GOT3 (cell line): ENCODE measurements at places on chromosomes 4 and X.

- no peak for DNase-seq
Measured at GRCh38 chrX:31200430-31200829, 128.6 kb upstream of the FTHL17 start.

DNA sequence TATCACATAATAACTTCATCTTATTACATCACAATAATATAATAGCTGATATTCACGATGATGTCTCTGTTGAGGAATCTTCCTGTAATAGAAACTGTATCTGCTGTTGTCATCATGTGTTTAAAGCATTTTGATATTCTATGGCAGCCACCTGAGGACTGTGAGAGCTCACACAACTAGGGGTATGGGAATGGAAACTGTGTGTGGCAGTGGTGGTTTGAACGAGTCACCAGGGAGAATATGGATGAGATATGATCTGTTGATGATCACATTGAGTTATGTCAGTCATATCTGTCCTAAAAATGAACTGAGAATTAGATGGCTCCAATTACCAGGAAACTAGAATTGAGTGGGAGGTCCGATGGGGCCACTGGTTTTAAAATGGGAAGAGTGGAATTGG is 169.6 kb downstream of the MID1IP1 start:
- DNase-seq, result no peak

DNA sequence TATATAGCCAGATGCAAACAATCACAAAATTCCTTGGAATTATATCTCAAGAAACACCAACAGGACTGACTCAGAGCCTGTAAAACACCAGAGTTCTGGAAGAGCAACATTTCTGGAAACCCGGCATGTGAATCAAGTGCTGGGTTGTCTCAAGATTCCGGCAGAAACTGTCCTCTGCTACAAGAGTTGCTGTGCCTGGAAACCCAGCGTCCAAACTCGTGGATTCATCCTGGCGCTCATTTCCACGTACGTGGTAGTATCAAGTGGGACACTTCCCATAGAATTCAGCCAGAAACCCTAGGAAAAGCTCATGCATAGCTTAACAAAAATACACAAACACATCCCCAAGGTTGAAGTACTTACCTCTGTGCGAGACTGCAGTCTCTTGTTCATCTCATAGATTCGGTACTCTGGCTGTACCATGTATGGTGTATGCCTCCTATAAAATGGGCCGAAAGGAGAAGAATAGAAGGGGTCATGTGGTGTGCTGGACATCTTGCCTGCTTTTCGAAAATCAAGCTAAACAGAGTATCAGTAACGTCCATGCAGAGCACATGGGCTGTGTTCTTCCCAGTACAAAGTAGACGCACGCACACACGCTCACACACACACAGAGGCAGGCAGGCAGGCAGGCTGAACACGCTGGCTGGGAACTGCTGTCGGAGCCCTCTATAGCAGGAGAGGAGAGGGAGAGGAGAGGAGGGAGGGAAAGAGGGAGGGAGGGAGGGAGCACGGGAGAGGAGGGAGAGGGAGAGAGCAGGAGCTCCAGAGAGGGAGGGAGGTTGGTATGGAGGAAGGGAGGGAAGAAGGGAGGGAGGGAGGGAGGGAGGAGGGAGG is at the start of gene LDB2:
TSS of gene LDB2 (minus strand) at position 655 of the 837 bp plus-strand sequence.
- no peak for DNase-seq

DNA sequence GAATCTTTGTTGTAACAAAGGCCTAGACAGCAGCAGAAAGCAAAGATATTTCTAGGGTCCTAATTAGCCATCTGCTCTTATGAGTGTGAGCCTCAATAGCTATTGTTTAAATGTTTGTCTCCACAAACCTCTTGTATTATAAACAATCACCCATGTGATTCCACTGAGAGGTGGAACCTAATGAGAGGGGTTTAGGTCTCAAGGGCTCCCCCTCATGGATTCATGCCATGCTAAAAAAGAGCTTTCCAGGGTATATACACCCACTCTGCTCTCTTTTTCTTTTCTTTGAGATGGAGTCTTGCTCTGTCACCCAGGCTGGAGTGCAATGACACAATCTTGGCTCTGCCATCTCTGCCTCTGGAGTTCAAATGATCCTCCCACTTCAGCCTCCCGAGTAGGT is 42.1 kb downstream of the TRIM61 start:
- no peak for DNase-seq

GRCh38 chr4:13378973-13379759 is 105.0 kb downstream of the RAB28 start:
- no peak for DNase-seq

GRCh38 chrX:12467321-12467720 is 323.9 kb upstream of the PRPS2 start:
- no peak for DNase-seq

DNA sequence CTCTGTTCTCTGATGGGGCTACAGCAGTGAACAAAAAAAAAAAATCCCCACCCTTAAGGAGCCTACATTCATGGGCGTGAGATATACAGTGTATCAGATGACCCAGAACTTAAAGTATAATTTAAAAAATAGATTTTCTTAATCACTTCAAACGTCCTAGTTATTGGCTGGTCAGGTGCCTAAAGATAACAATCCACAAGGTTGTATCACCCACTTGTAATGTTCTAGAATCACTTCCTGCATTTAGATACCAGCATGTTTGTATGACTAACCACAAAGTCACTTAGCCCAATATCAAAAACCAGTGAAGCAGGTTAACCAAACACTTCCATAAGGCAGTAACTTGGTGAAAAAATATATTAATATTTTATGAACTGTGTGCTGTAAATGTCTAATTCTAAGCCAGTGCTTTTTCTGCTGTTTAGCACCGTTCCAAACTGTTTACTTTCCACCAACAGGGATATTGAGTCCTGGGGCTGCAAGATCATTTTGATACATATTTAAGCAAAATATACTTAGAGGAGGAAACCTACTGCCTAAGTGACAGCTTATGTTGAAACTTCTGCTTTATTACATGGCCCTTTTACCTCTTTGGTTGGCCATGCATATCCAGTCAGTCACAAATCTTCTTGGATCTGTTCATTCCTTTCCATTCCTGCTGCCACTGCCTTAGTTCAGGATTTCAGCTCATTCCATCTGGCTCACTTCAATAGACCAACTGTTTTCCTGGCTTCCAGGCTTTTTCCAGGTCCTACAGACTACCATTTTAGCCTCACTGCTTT is 43.3 kb downstream of the CD40LG start:
- no peak for DNase-seq

DNA sequence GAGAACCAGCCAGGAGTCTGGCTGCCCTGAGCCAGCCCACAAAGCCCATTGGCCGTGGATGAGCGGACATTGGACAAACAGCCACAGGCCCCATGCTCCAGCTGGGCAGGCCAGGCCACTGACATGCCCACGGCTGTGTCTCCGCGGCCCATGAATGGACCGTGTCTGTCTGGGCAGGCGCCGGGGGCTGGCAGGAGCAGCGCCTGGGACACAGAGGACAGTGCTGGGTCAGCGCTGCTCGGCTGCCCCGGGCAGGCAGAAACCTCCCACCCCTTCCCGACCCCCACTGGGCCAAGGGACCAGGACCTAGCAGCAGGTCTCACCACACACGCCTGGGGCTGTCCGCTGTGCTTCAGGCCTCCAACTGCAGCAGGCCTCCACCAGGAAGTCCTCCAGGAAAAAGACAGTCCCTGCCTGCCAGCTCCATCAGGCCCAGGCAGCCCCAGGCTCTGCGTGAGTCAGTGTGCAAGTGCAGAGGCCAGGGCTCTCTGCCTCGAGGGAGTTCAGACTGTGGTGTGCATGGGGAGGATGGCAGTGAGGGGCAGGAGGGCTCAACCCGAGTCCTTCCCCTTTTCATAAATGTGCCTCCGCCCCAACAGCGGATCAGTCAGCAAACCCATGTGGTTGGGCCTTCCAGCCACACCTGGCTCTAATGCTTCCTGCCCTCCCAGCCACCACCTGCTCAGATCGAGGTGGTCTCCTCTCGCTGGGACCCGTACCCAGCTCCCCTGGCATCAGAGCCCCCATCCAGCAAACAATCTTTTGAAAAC is 17.2 kb upstream of the FGFR3 start:
- no peak for DNase-seq

DNA sequence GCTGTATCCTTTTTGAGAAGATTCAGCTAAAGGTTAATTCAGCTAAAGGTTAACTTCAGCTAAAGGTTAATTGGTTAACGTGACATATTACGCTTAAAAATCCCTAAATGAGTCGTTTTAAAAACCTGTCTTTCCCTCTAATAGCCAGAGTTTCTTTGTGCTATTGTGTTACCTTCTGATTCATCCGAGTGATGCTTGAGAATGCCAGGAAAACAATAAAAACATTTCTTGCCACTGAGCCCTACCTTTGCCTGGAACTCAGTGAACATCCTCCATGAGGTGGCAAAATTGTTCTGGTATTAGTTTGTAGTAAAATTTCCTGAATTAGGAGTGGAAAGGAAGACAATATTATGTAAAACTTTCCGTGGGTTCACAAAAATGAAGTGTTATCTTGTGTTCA is 13.7 kb upstream of the TMPRSS11E start:
- DNase-seq, result no peak

GRCh38 chr4:123104310-123105025 is 182.1 kb upstream of the NUDT6 start:
- no peak for DNase-seq

DNA sequence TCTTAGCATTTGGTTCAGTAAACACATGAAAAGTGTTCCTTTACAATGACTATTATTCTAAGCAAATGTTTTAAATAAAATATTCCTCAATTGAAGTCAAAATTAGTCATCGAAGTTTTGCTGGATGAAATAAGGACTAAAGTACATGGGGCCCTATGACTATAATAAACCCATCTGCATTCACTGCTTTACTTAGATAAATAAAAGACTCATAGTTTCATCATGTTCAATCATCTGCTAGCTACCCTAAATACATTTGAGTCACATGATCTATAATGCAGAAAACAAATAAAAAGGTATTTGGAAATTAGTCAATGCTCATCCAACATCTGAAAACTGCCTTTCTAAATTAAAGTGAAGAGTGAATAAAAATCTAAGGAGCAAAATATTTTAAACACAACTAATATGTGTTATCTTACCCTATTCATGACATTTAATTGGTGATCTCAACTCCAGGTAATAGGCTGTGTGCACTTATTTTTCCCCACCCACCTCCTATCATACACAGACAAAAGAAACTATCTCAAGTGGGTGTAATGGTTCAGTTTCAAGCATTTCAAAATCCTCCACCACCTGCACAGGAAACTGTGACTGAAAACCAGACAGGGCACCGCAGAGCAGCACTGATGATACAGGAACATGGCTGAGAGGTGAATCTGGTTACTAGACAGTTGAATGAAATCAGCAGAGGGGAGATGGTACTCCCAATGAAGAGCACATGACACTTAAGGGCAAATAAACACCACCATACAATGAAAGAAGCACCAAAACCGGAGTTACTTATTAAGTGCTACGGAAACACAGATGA is 78.6 kb downstream of the CAMK2D start:
- DNase-seq, result no peak

GRCh38 chr4:176343286-176343685 is 23.5 kb downstream of the SPCS3 start:
- DNase-seq, result no peak

- DNase-seq, result no peak
Measured at GRCh38 chr4:4334798-4335520, 44.9 kb downstream of the ZBTB49 start.

DNA sequence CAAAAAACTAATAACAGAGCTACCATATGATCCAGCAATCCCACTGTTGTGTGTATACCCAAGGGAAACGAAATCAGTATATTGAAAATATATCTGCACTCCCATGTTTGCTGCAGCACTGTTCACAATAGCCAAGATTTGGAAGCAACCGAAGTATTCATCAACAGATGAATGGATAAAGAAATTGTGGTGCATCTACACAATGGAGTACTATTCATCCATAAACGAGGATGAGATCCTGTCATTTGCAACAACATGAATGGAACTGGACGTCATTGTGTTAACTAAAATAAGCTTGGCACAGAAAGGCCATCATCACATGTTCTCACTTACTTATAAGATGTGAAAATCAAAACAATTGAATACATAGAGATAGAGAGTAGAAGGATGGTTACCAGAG is 402.1 kb downstream of the KCTD8 start:
- DNase-seq, result no peak
